ENCODE measurements at places on chromosomes 6 and 20. TPM values are rescaled to one million over a fixed set of nuclear protein-coding genes. Genes with fewer than 3 reads are reported as not detected.

GRCh38 chr20:35992713-35993335 lies 24.4 kb downstream of the CNBD2 start:
- H3K27ac ChIP-seq = no peak overlapping the region
- H3K36me3 ChIP-seq = no peaks in the 10 kb centered on the region
- H3K4me1 ChIP-seq = no peaks in the 10 kb centered on the region
- peaks cover 8% of the 10 kb centered on the region for H3K27me3 ChIP-seq
- no peak overlapping the region for H3K4me3 ChIP-seq

DNA sequence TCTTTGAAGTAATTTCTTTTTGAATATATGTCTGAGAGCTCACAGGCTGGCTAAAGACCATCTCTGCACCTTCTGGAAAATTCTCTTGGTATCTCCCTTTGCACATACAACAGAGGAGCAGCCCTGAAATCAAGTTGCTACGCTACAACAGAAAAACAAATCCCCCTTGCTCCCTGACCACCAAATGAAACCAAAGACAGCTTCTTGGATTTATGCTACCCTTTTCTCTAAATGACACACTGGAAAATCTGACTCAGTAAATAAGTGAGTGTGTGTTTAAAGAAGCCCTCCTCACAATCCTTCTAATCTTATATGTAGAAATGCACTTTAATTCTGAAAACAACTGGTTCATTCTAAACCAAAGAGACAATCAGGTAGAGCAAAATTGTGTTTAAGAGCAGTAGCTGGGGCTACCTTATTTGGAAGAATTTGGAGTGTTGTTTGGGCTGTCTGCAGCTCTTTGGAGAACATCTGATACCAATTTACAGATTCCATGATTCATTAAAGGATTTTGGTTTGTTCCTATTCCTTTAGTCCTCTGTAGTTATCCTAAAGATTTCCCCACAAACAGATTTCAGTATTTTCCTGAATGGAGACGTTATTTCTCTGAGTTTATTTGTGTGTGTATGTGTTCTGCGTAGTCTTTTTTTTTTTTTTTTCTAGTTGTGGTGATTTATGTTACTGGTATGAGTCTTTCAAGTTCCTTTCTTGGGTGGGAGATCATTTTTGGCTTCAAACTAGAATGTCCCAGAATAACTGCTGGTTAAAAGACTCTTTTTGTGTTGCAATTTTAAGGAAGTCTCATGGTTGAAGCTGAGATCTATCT lies 36.4 kb upstream of the UTRN start:
- DNase-seq = no peak
- H3K27ac ChIP-seq = no peak overlapping the region
- H3K36me3 ChIP-seq = no peaks in the 10 kb centered on the region
- H3K4me3 ChIP-seq = no peak overlapping the region

GRCh38 chr6:61833176-61833755 lies 452.8 kb downstream of the KHDRBS2 start:
- H3K27me3 ChIP-seq = no peaks in the 10 kb centered on the region
- H3K4me3 ChIP-seq = no peak overlapping the region
- no peaks in the 10 kb centered on the region for H3K4me1 ChIP-seq
- H3K27ac ChIP-seq = no peak overlapping the region

DNA sequence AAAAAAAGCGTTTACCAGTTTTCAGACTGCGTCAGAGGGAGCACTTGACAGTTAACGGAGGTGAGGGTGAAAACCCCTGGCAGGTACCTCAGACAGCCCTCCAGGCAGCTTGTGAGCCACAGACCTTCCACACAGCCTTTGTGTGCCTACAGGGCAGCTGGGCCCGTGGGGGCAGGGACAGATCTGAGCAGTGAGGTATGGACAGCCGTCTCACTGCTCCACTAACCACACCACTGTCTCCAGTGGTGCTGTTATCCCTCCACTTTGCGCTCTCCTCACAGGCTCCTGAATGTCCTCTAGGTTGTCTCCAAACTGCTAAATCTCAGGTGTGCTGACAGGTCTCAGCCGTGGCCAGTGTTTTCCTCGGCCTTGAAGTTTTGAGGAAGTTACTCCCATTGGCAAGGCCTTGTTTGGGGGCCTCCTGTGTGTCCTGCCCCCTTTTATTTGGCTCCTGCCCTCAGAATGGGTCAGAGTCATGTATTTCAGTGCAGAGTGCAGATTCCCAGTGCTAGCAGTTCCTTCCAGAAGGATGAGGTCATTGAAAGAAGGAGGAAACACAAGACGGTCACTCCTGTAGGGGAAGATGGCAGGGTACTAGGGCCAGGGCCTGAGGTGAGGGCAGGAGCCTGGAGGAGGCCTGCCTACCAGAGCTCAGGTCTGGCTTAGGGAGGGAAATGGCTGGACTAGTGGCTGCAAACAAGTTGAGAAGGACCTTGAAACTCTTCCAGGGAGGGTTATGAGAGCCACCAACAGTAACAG lies 11.8 kb downstream of the GFRA4 start:
- H3K27me3 ChIP-seq = no peaks in the 10 kb centered on the region
- H3K4me1 ChIP-seq = no peaks in the 10 kb centered on the region
- H3K36me3 ChIP-seq = no peaks in the 10 kb centered on the region
- no peak overlapping the region for H3K4me3 ChIP-seq
- DNase-seq = no peak
- H3K27ac ChIP-seq = no peak overlapping the region

- H3K4me1 ChIP-seq = peaks cover 5% of the 10 kb centered on the region
- no peaks in the 10 kb centered on the region for H3K36me3 ChIP-seq
- no peak overlapping the region for H3K4me3 ChIP-seq
- H3K27ac ChIP-seq = no peak overlapping the region
These were observed 127.2 kb upstream of the SUPT3H start for GRCh38 chr6:45504947-45505346.

GRCh38 chr6:89585154-89585553 lies 53.4 kb downstream of the LYRM2 start:
- no peaks in the 10 kb centered on the region for H3K27me3 ChIP-seq
- H3K4me1 ChIP-seq = no peaks in the 10 kb centered on the region
- H3K27ac ChIP-seq = no peak overlapping the region
- no peak for DNase-seq

DNA sequence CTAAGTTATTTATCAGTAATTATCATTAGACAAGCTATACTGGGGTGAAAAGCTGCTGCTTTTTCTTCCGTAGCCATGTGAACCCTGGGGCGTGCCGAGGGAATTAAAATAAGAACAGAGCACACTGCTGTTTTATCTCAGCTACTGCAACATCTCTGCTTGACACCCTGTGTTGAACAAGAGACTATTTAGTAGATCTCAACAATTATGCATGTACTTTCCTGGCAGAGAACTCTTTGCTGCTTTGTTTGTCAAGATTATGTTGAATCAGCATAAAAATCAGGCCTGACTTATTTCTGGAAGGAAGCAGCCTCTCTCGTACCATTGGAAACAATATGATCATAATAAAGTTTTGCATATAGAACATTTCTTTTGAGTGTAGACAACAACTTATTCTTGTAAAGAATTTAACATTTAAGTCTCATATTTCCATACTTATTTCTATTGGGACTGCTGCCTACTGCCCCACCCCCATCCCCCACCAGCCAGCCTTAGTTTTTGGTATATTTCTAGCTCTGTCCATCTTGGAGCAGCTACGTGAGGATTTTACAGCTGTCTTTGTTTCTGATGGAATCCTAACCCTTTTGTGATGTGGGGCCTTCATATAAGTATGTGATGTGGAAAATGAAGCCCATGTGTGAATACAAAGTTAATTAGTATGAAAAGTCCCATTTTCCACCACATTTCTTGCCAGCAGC lies 1011.4 kb downstream of the KIF16B start:
- H3K27ac ChIP-seq = no peak overlapping the region
- H3K4me3 ChIP-seq = no peak overlapping the region
- no peaks in the 10 kb centered on the region for H3K27me3 ChIP-seq
- no peak for DNase-seq
- H3K36me3 ChIP-seq = no peaks in the 10 kb centered on the region
- no peaks in the 10 kb centered on the region for H3K4me1 ChIP-seq

DNA sequence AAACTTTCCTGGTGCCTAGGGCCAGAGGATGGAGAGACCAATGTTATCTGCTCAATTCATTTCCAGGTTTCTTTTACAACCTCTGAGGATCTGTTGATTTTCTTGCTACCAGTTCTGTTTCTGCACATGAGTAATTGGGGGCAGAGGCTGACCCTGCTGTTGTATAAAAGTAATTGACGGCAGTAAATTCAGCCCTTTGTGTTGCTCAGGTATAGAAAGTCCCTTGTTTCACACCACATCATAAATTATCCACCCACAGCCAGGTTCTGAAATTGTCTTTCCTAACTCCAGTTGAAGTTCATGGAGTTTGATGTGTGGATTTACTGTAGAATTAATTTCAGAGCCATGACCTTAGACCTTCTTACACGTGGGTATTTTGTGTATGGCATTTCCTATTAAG lies 107.4 kb upstream of the GRIK2 start:
- no peaks in the 10 kb centered on the region for H3K27me3 ChIP-seq
- no peak for DNase-seq
- no peaks in the 10 kb centered on the region for H3K4me1 ChIP-seq
- H3K36me3 ChIP-seq = no peaks in the 10 kb centered on the region
- H3K4me3 ChIP-seq = no peak overlapping the region

- peaks cover 4% of the 10 kb centered on the region for H3K4me1 ChIP-seq
- H3K27me3 ChIP-seq = peaks cover 2% of the 10 kb centered on the region
- no peaks in the 10 kb centered on the region for H3K36me3 ChIP-seq
- DNase-seq = no peak
- H3K4me3 ChIP-seq = no peak overlapping the region
These were observed 11.6 kb upstream of the KCNG1 start for GRCh38 chr20:51034476-51034875.

- no peak overlapping the region for H3K4me3 ChIP-seq
- peaks cover 54% of the 10 kb centered on the region for H3K4me1 ChIP-seq
- peak; percentile 67 for DNase-seq
These were observed 117.7 kb downstream of the KIF13A start for GRCh38 chr6:17869753-17870050.

DNA sequence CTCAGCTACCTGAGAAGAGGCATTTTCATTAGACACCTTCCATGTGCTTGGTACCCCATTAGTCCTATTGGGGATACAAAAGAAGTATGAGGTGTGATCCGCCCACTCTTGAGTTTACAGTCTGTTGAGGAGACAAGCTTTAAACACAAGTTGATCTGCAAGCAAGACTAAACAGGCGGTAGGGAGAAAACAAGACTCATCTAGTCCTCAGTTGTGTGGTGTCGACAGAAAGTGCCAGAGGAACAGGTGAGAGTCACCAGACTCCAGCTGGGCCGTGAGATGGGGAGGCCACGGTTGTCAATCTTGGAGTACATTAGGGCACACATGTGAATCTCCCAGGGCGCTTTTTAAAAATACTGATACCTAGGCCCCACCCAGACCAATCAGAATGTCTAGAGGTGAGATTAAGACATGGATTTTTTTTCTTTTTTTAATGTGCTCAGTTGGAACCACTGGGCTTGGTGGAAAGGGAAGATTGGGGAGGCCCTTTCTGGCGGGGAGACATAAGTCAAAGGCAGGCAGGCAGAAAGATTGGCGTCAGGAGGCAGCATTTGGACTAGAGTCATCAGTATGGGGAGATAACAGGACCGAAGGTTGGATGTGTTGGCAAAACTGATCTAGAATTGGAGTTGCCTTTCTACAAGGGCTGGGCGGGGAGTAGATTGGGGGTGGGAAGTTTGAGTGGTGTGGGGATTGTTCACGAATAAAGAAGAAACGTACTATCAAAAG lies 10.4 kb downstream of the E2F3 start:
- peaks cover 21% of the 10 kb centered on the region for H3K4me1 ChIP-seq
- no peak for DNase-seq
- H3K27me3 ChIP-seq = no peaks in the 10 kb centered on the region
- no peak overlapping the region for H3K4me3 ChIP-seq
- H3K27ac ChIP-seq = no peak overlapping the region

- no peak overlapping the region for H3K4me3 ChIP-seq
- H3K4me1 ChIP-seq = no peaks in the 10 kb centered on the region
- H3K27me3 ChIP-seq = no peaks in the 10 kb centered on the region
- peaks cover 2% of the 10 kb centered on the region for H3K36me3 ChIP-seq
These were observed 2.4 kb upstream of the GLYATL3 start for GRCh38 chr6:49497304-49497703.

DNA sequence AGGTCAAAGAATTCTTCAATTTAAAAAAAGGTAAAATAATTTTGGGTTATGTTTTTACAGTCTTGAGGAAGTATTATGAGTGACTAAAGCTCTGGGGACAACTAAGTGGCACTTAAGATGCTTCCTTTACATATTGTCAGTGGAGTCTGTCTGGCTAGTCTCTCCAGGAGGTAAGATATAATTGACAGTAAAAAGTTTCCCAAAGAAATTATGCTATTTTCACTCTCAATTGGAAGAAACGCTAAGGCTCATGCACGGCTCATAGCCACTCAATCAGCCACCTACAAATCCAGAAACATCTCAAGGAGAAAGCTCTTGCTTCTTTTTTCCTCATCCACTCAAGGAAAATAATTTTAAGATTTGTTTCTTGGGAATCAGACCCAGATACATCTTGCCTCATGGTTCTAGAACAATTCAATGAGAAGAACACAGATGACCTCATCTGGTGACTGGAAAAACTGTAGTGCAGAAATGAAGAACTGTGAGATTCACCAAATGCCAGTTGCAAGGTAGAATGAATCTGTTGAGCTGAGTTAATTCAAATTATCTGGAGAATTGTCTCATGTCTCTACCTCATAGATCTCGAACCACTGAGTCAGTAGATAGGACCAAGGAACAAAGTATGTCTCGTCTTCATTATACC lies 252.9 kb downstream of the TPBG start:
- DNase-seq = no peak
- H3K36me3 ChIP-seq = no peaks in the 10 kb centered on the region
- no peak overlapping the region for H3K4me3 ChIP-seq
- H3K27ac ChIP-seq = no peak overlapping the region
- H3K4me1 ChIP-seq = no peaks in the 10 kb centered on the region

- no peaks in the 10 kb centered on the region for H3K27me3 ChIP-seq
- no peak overlapping the region for H3K27ac ChIP-seq
- H3K36me3 ChIP-seq = no peaks in the 10 kb centered on the region
- DNase-seq = no peak
- H3K4me3 ChIP-seq = no peak overlapping the region
These were observed 20.0 kb downstream of the PREX1 start for GRCh38 chr20:48807586-48808381.

DNA sequence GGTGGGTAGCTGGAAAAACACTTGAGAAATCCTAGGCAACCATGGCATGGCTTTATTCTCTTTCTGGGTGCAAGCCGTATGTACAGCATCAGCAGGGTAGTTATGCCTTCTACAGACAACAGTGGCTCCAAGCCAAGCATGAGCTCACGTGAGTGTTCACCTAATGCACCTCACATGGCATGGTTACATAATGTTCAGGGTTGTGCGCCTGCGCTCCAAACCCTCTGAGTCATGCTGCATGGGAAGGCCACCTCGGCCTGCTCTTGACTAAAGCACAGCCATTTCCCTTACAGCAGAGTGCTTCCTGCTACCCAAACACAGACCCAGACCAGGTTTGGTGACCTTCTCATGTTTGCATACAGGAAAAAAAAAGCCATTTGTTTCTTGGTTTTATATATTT lies 96.2 kb downstream of the VIP start:
- no peak overlapping the region for H3K4me3 ChIP-seq
- DNase-seq = peak; percentile 8
- H3K27me3 ChIP-seq = peaks cover 3% of the 10 kb centered on the region
- no peaks in the 10 kb centered on the region for H3K36me3 ChIP-seq

KCNG1 gene
- total RNA-seq = 1.1 TPM

VSTM2L gene
- total RNA-seq = not detected

VGLL2 gene
- not detected for total RNA-seq

FOXC1 gene
- total RNA-seq = 15.9 TPM

CITED2 gene
- total RNA-seq = 82.3 TPM

FAM83B gene
- not detected for total RNA-seq

SERPINB6 gene
- total RNA-seq = 145 TPM

SLC17A1 gene
- total RNA-seq = not detected

BPIFB2 gene
- total RNA-seq = not detected

FUT9 gene
- not detected for total RNA-seq

GRM1 gene
- not detected for total RNA-seq

KATNA1 gene
- total RNA-seq = 16.2 TPM

SPATS1 gene
- not detected for total RNA-seq

RPL10A gene
- 1,327 TPM for total RNA-seq

Measured in endothelial cell of umbilical vein (primary cell).